ENCODE measurements at places on chromosomes 5 and 9.

GRCh38 chr9:134343637-134344036 is 17.4 kb downstream of the RXRA start:
- no peak for DNase-seq

- DNase-seq = no peak
Measured at GRCh38 chr9:137458194-137459151, 661 bp downstream of the NSMF start.

- no peak for DNase-seq
Measured at GRCh38 chr9:99736291-99736690, 85.4 kb upstream of the NR4A3 start.

GRCh38 chr9:17065062-17065461 is 69.8 kb upstream of the CNTLN start:
- DNase-seq = no peak

GRCh38 chr5:65481171-65481581 is 544 bp downstream of the ADAMTS6 start:
- DNase-seq = no peak
